ENCODE measurements at places on chromosomes 2 and 18.

DNA sequence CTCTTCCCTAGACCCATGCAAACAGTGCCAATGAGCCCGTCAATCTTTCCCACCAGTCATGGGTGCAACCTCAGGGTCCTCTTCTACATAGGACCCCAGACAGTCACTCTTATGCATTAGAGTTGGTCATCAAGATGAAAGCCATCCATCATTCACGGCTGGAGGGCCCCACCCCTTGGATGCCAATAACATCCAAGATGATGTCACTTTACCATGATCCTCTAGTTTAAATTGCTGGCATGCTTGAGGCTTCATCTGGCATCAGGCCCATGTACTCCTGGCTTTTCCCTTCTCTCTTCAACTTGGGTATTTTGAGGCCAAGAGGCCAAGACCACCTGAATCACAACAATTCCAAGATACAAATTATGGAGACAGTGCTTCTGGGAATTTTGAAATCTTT lies 91.1 kb upstream of the MAPK4 start:
- no peak for DNase-seq

GRCh38 chr2:159933727-159934049 lies 128.7 kb downstream of the PLA2R1 start:
- DNase-seq, result no peak

DNA sequence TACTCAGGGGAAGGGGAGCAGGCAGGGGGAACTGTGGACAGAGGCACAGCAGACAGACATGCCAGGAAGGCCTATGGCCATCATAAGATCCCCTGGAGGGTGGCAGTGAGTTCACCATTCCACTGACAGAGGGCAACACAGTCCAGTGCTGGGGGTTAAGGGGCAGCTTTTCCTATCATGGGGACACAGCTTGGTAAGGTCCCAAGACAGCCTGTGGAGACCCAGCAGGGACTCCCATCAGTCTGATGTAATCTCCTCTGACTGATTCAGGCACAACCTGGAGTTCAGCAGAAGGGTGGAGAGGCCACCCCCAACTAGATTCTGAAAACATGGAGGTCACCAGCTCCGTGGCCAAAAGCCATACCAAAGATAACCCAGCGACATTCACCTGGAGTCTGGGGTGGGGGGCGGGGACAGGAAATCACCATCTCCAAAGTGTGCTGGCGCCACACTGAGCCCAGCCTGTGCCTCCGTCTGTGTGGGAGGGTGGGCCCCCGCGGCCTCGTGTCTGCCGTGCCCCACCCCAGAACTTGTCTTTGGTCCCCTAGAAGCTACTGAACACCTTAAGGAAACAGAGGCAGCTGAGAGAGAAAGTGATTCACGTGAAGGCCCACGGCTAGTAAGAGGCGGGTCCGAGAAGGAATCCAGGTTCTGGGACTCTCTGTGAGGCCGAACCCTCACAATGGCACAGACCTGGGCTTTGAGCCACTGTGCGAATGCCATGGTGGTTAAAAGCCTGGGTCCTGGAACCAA lies 28.6 kb downstream of the DNMT3A start:
- DNase-seq, result no peak

DNA sequence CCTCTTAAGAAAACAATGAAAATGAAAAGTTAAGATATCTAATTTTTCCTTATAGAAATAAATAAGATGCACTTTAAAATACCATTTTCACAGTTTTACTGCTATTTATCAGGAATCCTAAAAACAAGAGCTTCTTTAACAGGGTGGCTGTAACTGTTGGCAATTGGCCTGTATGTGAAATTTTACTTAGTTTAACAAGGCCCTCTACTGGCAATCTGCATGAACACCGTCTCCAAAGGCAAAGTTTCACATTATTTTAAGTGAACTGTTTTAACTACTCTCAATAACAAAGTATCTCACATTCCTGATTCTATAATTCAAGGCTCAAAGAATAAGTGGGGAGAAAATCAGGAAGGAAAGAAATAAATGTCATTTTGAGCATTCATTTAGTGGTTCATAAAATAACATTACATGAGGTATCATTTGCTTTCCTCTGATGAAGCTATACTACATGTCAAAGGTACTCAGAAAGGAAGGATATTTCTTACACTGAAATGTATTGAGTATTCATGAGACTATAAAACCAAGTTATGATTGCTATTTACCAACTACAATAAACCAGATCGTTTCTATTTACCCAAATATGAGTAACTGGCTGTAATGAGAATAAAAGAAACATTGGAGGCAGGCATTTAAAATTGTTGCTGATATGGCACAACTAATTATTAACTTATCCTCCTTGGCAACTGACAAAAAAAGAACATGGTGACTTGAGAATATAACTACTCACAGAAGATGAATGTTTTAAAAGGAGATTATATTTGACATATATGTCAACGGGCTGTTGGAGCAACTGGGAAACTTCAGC lies 7.0 kb downstream of the NCKAP5 start:
- DNase-seq, result no peak

GRCh38 chr2:160940699-160941098 lies 219.5 kb upstream of the TANK start:
- no peak for DNase-seq

DNA sequence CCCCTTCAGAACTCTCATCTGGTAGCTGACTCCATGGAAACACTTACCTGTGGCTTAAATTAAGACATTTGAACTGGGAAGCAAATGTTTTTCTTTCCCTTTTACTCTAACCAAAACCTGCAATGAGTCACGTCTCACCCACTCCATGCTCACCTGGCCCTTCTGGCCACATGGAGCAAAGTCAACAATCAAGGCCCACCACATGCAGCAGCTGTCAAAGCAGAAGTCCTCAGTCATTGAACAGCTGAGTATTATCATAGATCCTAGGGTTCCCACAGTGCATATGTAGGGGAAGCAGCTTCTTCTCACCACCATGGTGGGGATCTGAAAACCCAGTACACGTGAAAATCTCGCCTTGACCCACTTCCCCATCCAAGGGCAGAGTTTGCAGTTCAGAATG lies 12.3 kb upstream of the MEP1B start:
- no peak for DNase-seq

GRCh38 chr18:49174478-49174877 lies 223.7 kb upstream of the SMAD7 start:
- no peak for DNase-seq

DNA sequence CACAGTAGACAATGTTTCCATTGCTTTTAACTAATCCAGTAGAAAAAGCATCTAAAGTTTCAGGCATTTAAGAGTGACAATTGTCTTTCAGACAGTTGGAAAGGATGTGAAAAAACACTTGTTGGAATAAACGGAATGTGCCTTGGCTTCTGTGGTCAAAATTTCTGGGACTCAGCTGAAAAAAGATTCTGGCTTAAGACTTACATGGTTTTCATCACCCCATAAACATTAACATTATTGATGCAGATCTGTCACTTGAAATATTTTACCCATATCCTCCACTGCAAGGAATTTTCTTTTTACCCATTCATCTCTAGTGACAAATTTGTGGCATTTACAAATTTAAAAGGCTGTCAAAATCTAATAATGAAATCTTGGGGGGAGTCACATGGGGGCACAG lies 166.0 kb downstream of the SRBD1 start:
- DNase-seq, result no peak

- no peak for DNase-seq
Observed at GRCh38 chr2:189177251-189177840, 2.2 kb downstream of the COL5A2 start.

DNA sequence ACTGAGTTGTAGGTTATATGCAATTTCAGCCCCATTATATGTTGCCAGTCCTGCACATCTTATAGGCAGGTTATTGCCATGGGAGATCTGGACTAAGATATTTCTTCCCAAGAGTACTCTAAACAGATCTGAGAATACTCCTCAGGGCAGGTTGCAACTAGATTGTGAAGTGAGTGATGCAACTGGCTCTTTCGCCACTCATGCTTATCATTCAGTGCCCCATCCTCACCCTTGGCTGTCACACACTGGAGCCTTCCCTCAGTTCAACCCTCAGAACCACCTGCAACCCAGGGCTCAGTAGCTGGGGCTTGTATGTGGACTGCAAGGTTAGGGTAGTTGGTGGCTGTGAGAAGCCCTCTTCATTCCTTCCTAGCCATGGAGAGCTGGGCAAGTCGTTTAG lies 14.1 kb downstream of the MERTK start:
- no peak for DNase-seq
